A549 treated with CORT108297 at 1 μM for 4 hours (cell line): ENCODE measurements at places on chromosomes 3 and 15. TPM values are rescaled to one million over a fixed set of nuclear protein-coding genes. Genes with fewer than 3 reads are reported as not detected.

The EIF2B5 gene
- total RNA-seq = 29.6 to 30.9 TPM (median 30.0 TPM) in 5 replicates

The PRSS50 gene
- total RNA-seq = not detected in 5 replicates

The ANKRD34C gene
- not detected in 5 replicates for total RNA-seq

The TP63 gene
- total RNA-seq = 0.35 to 0.57 TPM (median 0.37 TPM) in 5 replicates

The CCR8 gene
- total RNA-seq = not detected in 5 replicates

The ITIH1 gene
- total RNA-seq = not detected in 5 replicates

The POLQ gene
- 6.3 to 7.3 TPM (median 6.7 TPM) in 5 replicates for total RNA-seq

The TMEM115 gene
- total RNA-seq = 37.7 to 48.2 TPM (median 47.5 TPM) in 5 replicates

The CHRNA3 gene
- 0.32 to 0.68 TPM (median 0.43 TPM) in 5 replicates for total RNA-seq

The EOGT gene
- total RNA-seq = 8.5 to 12.6 TPM (median 10.2 TPM) in 5 replicates

The SI gene
- not detected in 5 replicates for total RNA-seq

The C3orf33 gene
- total RNA-seq = 6.2 to 7.7 TPM (median 6.7 TPM) in 5 replicates

The PTPRG gene
- 1.6 to 2.8 TPM (median 2.6 TPM) in 5 replicates for total RNA-seq

The THPO gene
- 0.06 to 0.07 TPM in 2 of 5 replicates, not detected in the others for total RNA-seq

The VPS33B gene
- 11.9 to 15.9 TPM (median 14.1 TPM) in 5 replicates for total RNA-seq

The CD200R1 gene
- total RNA-seq = 0.03 to 0.14 TPM (median 0.08 TPM) in 5 replicates

The SEC22A gene
- 19.6 to 23.8 TPM (median 20.1 TPM) in 5 replicates for total RNA-seq

The C3orf85 gene
- total RNA-seq = not detected in 5 replicates

The CDC25A gene
- 8.2 to 10.5 TPM (median 9.5 TPM) in 5 replicates for total RNA-seq

The ZMAT3 gene
- total RNA-seq = 5.5 to 7.4 TPM (median 6.0 TPM) in 5 replicates

The CD47 gene
- 35.2 to 44.2 TPM (median 40.0 TPM) in 5 replicates for total RNA-seq

The GCSAM gene
- total RNA-seq = not detected in 5 replicates

The TTC14 gene
- 12.3 to 16.2 TPM (median 15.1 TPM) in 5 replicates for total RNA-seq

The RTP3 gene
- total RNA-seq = not detected in 5 replicates

The CYP1A2 gene
- total RNA-seq = not detected in 5 replicates

The OPA1 gene
- total RNA-seq = 21.9 to 39.0 TPM (median 29.4 TPM) in 5 replicates

The SLC28A2 gene
- not detected in 5 replicates for total RNA-seq

The SCAANT1 gene
- not detected in 5 replicates for total RNA-seq

The LSMEM2 gene
- total RNA-seq = 0.09 TPM in 2 of 5 replicates, not detected in the others

The SNAP23 gene
- total RNA-seq = 14.7 to 41.5 TPM (median 17.1 TPM) in 5 replicates
